ENCODE measurements at places on chromosomes 5 and 9. TPM values are rescaled to one million over a fixed set of nuclear protein-coding genes. Genes with fewer than 3 reads are reported as not detected.
A peak's percentile ranks its signal among the peaks of the same experiment; 100 is the strongest.

The CCNI2 gene
- 0.12 TPM for total RNA-seq

DNA sequence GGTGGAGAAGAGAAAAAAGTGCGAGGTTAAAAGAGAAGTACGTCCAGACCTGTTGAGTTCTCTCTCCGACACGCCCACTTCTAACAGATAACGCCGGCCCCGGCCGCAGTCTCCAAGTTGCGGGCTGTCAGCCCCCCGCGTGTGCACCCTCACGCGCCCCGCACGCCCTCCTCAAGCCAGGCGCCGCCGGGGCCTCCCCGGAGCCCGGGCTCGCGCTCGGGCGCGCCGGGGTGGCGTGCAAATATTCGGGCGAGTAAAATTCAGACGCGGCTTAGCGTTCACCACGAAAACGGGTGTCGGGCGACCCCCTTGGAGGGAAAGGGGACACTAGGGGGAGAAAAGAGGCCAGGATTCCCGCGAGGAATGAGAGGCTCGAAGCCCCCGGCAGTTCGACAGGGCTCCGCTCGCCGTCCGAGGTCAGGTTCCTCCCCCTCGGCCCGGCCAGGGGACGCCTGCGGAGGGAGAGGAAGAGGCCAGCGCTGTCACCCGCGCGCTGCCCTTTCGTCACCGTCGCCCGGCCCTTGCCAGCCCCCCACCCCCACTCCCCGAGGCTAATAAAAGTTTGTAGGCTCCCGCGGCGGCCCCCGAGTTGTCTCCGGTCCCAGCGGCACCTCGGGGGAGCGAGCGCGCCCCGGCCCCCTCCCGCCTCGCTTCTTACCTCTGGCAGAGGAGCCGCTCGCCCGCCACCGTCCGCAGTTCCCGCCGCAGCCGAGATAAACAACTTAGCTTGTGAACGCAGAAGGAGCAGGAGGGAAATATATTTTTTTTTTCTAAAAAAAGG lies 743 bp downstream of the NR3C1 start:
- H3K27ac ChIP-seq: peak overlapping the region; percentile 99
- no peaks in the 10 kb centered on the region for H3K27me3 ChIP-seq
- peaks cover 29% of the 10 kb centered on the region for H3K4me1 ChIP-seq
- peaks cover 28% of the 10 kb centered on the region for H3K36me3 ChIP-seq
- H3K4me3 ChIP-seq: peak overlapping the region; percentile 98
- DNase-seq: peak; percentile 78

DNA sequence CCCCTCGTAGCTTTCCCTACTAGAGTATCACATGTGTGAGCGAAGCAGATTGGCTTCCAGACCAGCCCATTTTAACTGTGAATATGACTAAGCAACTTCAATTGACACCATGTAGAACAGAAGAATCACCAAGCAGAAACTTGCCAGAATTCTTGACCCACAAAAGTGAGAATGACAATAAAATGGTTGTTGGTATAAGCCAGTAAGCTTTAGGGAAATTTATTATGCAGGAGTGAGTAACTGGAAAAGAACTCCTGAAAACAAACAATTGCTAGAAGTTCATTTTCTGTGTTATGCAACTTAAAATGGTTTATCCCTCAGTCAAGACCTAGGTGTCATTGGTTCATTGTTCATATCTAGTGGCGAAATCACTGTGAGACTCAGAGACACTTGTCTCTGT lies 303.1 kb downstream of the DMRT2 start:
- H3K4me1 ChIP-seq: peaks cover 11% of the 10 kb centered on the region
- no peaks in the 10 kb centered on the region for H3K36me3 ChIP-seq
- no peak overlapping the region for H3K4me3 ChIP-seq
- DNase-seq: peak; percentile 11
- no peak overlapping the region for H3K27ac ChIP-seq
- no peaks in the 10 kb centered on the region for H3K27me3 ChIP-seq

DNA sequence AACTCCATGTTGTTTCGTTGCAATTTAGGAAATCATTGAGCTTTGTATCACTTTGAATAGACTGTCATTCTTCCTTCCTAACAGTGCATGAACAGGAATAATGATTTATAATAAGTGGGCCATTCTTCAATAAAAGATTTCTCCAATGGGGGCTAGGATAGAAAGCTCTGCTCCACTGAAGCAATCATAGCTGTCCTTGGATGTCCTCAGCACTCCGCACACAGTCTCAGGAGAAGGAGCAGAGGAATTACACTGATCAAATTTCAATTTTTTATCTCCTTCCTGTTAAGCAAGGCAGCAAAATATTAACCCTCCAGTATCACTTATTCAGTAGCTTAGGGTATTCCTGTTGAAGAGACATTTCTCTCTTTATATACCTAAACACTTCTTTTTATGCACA lies 532.7 kb upstream of the ST8SIA4 start:
- no peaks in the 10 kb centered on the region for H3K4me1 ChIP-seq
- DNase-seq: no peak
- H3K27me3 ChIP-seq: no peaks in the 10 kb centered on the region
- H3K36me3 ChIP-seq: no peaks in the 10 kb centered on the region

GRCh38 chr5:139571966-139572365 lies 10.8 kb downstream of the UBE2D2 start:
- H3K4me3 ChIP-seq: no peak overlapping the region
- H3K27me3 ChIP-seq: no peaks in the 10 kb centered on the region
- no peak for DNase-seq

All from MCF 10A (cell line).